ENCODE measurements at places on chromosomes 7 and 10.

DNA sequence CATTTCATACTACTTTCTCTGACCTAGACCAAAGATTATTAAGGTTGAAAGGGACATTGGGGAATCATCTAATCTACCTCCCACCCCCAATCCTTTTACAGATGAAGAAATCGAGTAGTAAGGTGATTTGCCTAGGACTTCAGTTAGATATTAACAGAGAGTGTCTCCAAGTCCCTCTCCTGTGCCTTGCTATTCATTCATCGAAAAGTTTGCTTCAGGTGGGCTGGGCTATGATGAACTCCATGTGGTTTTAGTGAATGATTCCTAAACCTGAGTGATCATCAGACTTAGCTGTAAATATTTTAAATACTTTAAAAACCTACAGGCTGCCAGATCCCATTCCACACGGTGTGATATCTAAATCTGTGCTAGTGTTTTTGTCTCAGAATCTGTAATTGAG is 259.4 kb upstream of the SORCS1 start:
- no peak for DNase-seq

DNA sequence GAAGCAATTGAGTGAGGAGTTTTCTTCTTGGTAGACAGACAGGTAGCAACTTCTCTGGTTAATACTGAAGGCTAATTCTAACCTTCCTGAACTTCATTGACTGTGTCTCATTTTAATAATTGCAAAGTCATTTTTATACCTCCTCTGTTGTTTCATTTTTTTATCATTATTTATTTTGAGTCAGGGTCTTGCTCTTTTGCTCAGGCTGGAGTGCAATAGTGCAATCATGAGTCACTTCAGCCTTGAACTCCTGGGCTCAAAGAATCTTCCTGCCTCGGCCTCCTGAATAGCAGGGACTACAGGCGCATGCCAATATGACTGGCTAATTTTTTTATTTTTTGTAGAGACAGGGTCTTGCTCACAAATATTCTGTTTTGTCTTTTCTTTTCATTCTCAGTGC is 45.4 kb downstream of the APBB1IP start:
- peak; percentile 54 for DNase-seq

DNA sequence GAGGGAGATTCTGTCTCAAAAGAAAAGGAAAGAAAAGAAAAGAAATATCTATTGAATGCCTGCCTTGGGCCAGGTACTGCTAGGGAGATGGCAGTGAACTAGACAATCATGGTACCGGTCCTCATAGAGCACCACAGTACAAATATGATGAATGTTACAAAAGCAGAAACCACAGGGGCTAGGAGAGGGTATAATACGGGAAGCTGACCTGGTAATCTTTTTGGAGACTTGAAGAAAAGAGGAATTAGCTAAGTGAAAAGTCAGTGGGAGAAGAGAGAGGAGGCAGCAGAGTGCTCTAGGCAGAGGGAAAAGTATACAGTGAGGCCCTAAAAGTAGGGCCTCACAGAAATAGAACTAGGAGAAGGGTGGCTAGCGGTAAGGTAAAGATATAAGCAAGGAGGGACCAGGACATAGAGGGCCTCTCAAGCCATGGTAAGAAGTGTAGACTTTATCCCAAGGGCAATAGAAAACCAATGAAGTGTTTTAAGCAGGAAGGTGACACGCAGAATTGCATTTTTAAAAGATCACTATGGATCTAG is 42.8 kb upstream of the WNT8B start:
- DNase-seq: no peak

DNA sequence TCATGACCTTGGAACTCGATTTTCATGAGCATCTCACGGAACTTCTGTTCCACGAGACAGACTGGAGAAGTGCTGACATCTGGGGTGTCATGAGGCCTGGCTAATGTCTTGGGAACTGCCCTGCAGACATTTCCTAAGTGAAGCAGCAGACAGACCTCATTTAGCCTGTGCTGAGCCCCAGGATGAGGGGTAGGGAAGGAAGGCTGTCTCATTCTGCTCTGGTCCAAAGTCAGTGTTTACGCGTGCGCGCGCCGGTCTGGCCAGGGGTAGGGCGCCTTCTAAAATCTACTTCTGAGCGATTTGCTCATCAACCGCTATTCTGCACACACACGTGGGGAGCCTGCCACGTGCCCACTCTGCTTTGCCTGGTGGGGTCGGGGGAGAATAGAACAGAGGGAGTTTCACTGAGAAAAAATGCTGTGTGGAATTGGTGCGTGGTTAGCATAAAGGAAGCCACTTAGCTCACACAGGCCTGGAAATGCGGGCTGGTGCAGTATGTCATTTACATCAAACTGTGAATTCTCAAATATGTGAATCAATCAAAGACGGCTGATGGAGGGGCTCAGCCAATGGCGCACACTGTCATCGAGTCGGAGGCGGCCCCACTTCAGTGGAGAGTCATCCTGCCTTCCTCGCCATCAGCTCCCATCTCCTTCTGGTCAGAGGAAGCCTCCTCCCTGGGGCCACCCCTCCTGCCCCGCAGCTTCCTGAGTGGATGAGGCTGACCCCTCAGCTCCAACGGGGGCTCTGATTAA is 335.1 kb downstream of the ADARB2 start:
- DNase-seq: no peak

DNA sequence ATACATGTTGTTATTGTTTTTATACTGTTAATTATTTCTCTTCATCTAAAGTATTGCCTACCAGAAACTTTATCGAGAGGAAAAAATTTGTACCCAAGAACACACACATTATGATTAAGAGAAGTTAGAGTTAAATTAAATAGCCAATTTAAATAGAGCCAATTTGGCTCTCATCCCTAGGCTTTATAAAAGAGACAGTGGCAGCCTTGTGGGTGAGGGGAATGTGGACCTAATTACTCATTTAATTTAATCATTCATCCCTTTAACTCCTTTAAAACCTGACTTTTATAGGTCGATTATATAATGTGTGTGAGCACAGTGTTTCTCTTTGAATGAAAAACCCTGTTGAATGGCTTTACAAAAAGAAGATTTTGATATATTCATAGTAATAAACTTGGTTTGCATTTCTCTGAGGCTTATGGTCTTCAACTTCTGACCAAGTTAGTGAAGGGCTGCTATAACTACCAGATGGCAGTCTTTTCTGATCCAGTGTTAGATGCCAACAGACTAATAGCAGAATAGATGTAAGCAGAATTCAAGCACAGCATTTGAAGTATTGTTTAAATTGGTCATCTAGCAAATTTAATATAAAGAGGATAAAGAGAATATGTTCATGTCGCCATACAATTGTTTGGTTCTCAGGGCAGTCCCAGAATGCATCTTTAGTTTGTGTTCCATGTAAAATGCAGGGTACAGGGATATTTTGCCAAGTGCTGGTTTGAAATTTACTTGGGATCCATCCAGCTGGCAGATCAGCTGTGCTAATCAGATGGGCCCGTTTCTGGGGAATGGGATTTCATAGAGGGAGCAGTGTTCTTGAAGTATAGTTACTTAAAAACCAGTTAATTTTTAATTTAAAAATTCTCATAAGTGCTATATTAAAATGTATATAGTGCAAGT is 25.3 kb downstream of the ADD3 start:
- no peak for DNase-seq

GRCh38 chr7:130276796-130277762 is 10.4 kb downstream of the CPA2 start:
- peak; percentile 36 for DNase-seq

- peak; percentile 44 for DNase-seq
Measured at GRCh38 chr7:47602272-47603004, 20.5 kb upstream of the TNS3 start.

DNA sequence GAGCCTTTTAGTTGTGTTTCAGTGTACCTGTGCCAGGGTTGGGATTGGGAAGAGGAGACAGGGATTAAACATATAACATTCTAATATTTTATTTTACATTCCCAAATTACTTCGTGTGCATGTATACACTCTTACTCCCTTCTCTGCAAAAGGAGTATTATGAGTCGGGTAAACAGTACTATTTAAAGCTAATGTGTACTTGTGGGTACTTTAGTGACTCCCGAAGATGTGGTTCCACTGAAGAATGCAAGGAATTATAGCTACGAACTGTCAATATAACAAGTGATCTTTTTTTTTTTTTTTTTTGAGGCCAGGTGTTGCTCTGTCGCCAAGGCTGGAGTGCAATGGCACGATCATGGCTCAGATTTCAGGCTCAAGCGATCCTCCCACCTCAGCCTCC is 122.6 kb upstream of the RPA3 start:
- no peak for DNase-seq

DNA sequence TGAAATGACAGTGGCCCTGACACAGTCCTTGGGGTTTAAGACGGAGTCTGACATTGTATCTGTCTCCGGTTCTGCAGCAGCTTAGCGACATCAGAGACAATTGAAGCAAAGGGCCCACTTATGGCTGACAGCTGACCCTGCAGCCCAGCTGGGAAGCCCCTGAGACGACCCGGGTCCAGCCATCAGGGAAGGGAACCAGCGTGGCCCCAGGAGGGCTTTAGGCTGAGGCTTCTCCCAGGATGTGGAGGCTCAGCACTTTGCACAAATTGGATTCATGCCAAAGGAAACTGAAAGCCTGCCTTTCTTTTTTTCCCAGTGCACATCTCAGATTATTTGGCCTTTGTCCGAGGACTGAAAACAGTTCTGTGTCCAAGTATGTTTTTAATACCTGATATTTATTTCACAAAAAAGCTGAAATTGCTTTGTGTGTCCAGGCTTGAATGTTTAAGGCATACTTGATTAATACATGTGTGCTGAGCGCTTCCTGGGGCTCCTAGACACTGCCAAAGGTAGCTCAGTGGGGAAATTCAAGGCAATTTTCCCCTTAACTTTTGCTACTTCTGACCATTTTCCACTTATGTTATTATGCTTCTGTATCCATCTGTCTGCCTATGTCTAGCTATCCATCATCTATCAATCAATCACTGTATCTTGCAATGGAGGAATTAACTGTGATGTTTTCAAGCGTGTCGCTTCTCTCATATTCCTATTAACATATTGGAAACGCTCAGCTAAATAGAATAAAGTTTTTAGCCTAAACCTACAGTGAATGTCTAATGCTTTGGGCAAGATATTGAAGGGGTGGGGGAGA is 34.8 kb downstream of the KLF6 start:
- peak; percentile 20 for DNase-seq

- DNase-seq: no peak
Measured at GRCh38 chr7:28112012-28112411, 68.6 kb downstream of the JAZF1 start.

- DNase-seq: no peak
Measured at GRCh38 chr10:48901319-48901718, 38.3 kb downstream of the LRRC18 start.

Data from ELR (cell line).